ENCODE measurements at places on chromosomes 1 and 21. TPM values are rescaled to one million over a fixed set of nuclear protein-coding genes. Genes with fewer than 3 reads are reported as not detected.

Gene NUDC
- total RNA-seq, result 54.4 TPM

Gene LRRN2
- total RNA-seq, result not detected

Gene MAP10
- 0.62 TPM for total RNA-seq

Gene VAV3
- total RNA-seq, result 0.31 TPM

Gene DNAH14
- total RNA-seq, result 20.0 TPM
